ENCODE measurements at places on chromosomes 2 and 18.

DNA sequence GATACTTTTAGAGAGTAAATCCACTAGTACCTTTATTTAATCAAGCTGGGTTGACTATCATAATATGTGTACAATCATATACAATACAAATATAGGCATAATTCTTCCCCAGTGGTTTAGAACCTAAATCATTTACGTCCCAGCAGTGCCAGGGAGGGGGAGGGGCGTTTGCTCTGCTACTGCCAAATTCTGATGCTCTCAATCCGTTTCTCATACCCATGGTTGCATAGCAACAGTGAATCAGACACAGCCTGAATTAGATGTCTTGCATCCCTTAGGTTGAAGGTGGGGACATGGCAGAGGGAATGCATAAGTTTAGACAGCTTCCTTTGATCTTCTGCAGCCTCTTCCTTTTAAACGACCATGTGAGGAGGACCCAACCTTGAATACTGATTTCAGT is 135.4 kb downstream of the ABCA12 start:
- DNase-seq, result peak; percentile 32

GRCh38 chr2:20223407-20224163 is 1.3 kb downstream of the SDC1 start:
- DNase-seq, result peak; percentile 51

DNA sequence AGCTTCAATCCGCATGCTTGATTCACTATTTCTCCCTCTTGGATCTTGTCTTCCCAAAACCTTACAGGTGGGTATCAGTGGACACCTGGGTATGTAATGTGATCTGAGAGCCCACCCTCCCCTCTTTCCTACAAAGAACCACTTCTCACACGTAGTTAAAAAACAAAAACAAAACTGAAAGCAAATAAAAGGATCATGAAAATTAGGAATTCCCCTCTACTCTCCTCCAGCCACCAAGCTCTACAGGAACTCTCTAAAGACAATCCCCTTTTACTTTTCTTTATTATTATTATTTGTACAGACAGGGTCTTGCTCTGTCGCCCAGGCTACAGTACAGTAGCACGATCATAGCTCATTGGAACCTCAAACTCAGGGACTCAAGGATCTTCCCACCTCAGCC is 40.8 kb upstream of the MYO1B start:
- no peak for DNase-seq

DNA sequence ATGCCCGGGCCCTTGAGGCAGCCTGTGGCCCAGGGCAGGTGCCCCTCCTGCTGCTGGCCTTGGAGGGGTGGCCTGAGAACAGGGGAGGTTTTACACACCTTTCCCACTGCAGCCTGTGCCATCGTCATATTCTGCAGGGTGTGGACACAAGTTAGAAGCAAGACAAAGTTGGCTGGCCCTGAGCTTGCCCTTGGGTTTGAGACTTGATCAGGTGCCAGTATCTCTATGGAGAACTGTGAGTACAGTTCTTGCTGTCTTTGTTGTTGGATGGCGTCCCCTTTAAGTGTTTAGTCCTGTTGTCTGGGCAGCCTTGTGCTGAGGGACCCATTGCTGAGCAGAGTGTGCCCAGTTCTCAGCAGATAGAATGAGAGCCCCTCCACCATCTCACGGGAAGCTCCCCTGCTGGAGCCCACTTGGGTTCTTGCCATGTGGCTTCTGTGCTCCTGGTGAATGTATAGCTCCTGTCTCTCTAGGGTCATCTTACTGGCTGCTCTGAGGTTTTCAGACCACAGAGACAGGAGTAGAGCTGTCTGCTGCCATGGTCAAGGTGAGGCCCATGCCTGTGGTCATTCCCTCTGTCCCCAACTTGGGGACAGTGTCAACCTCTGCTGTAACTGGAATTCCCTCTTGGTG is 115.9 kb downstream of the SH3RF3 start:
- no peak for DNase-seq

- no peak for DNase-seq
Observed at GRCh38 chr2:152175012-152175367, 573 bp downstream of the STAM2 start.
